ENCODE measurements at places on chromosomes 6 and 20. TPM values are rescaled to one million over a fixed set of nuclear protein-coding genes. Genes with fewer than 3 reads are reported as not detected.

The ARMH2 gene
- total RNA-seq: not detected

The TRIM40 gene
- total RNA-seq: 12.7 TPM

The SLC4A11 gene
- total RNA-seq: 0.70 TPM

The KCNB1 gene
- total RNA-seq: 0.35 TPM

The NRSN2 gene
- 5.5 TPM for total RNA-seq

The OR2J3 gene
- not detected for total RNA-seq

The CPNE5 gene
- 4.2 TPM for total RNA-seq

The TMEM200A gene
- 8.7 TPM for total RNA-seq

DNA sequence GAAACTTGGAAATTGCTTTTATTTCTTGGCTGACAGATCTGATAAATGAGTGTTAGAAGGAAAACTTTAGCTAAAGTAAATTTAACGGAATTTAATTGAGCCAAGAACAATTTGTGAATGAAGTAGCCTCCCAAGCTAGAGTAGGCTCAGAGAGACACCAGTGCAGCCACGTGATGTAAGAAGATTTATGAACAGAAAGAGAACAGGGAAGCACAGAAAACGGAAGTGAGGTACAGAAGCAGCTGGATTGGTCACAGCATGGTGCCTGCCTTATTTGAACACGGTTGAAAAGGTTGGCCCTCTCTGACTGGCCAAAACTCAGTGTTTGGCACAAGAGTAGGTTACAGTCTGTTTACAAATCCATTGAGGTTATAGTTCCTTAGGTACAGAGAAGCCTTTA, 29.5 kb upstream of the IFNGR1 start:
- no peak for DNase-seq

DNA sequence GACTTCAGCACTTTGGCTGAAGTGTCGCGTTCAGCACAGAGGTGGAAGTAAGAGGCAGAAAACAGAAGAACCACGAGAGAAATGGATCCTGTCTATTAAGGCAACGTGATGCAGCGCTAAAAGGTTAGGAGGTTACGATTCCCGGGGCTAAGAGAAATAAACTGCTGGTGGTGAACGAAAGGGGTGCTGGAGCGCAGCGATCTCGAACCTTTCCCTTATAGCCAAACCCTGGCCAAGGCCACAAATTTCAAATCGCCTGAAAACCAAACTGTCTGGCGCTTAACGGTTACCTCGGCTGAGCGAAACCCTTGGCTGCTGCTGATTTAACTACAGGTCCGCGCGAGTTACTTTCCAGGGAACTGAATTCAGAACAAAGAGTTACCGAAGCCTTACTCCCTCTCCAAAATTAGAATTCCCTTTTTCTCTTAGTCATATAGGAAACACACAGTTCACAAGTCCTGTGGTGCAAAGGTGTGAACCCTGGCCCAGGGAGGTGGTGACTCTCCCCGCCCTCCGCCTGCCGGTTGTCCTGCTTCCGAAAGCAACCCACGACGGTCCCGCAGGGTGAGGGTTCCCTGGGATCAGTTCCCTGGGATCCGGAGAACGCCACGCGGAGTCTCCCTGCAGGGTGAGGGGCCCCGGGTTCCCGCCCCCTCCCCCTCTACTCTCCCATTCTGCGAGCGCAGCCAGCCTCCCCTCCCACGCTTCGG, 1.3 kb upstream of the SLC35D3 start:
- no peak for DNase-seq

DNA sequence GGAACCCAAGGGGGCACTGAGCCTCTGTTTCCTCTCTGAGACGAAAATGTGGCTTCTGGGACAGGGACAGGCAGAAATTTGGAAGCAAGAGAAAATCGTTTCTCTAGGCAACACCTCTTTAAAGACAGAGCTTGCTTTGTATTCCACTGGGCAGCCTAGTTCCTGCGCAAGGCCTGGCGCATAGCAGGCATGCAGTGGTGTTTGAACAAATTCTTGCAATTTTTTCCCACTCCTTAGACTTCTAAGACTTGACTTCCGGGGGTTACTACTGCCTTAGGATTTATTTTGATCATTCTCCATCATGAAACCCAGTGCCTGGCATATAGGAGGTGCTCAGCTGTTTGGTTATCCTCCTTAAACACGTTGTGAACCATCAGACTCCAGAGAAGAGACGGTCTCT, 249.0 kb upstream of the KCNG1 start:
- no peak for DNase-seq

DNA sequence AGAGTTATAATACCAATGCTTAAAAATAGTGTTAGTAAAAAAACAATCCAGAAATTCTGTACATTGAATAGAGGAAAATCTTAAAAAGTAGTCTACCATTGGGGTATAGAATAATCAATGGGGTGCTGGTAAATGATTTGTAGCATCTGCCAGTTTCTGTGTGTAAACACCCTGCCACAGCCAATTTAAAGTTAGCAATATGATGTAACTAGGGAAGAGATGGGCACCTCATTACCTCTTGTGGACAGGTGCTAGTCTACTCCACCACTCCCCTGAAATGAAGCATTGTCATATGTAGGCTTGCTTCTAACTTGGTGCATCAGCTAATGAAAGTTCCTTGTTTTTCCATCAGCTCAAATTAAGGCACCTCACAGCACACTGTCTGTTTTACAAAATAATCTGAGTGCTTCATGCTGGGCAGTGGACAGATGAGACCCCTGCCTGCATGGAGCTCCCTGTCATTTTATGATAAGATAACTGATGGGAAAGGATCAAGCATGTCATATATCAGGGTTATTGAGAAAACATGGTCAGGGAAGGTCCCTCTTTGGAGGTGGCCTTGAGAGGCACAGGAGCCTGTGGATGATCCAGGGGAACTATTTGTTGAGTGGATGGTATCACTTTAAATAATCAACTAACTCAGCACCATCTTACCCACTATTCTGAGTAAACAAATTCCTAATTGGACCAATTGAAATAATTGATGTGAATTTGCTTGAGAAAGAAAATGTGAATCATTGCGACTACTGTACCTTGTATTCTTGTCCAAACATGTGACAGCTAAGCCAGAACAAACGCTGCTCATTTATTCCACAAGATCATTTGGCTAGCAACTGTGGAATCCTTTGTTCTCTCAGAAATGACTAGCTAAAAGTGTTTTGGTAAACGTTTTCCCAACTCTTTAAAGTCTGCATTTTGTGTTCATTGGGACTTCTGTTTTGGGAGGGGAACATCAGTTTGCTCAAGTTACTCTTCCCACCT, 45.9 kb upstream of the CSE1L start:
- DNase-seq: no peak

DNA sequence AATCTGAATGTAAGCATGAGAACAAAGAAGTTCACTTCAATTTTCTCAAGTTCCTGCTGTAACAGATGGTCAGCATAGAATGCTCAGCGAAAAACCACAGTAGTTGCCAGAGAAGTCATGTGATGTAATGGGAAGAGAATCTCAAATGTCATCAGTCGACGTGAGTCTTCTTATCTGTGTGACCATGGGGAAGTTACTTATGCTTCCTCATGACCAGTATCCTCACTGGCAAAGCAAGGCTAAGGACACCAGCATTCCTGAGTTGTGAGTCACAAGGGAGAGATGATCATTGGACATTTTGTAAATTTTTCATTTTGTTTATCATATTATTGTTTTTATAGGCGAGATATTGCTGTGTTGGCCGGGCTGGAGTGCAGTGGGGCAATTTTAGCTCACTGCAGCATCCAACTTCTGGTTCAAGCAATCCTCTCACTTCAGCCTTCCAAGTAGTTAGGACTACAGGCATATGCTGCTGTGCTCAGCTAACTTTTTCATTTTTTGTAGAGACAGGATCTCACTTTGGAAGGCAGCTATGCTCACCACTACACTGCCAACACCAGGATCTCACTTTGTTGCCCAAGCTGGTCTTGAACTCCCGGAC, 21.9 kb downstream of the SGK1 start:
- DNase-seq: no peak

DNA sequence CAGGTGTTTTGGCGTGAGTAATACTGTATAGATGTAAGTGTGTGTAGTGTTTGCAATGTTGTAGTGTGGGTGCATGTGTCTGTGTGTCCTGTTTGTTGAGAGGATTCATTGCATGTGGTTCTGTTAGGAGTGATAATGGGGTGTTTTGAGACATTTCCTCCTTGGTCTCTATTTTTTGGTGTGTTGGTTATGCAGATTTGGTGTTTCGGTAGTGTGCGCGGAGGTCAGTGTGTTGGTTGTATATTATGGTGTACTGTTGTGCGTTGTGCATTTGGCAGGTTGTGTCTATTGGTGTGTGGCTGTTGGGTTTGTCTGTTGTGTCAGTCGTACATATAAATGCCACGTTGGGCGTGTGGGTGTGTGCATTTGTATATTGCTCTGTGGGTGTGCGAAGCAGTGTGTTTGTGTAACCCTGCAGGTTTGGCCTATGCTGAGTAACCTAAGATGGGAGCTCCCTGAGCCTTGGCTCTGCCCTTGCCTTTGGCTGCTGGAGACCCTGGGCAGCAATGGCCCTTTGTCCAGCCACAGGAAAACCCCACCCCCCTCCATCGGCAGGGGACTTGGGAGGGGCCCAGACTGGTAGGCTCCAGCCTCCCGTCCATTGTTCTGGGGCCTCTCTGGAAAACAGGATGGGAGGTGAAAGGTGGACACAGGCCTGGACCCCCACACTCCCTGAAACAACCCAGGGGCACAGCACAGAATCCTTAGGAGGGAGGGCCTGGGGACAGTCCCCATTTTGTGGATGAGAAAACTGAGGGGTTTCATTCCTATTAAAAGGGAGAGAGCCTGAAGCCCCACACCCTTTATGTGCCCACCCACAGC, 10.3 kb upstream of the ID1 start:
- DNase-seq: no peak

GRCh38 chr6:15426901-15427300, 181.0 kb downstream of the JARID2 start:
- no peak for DNase-seq

DNA sequence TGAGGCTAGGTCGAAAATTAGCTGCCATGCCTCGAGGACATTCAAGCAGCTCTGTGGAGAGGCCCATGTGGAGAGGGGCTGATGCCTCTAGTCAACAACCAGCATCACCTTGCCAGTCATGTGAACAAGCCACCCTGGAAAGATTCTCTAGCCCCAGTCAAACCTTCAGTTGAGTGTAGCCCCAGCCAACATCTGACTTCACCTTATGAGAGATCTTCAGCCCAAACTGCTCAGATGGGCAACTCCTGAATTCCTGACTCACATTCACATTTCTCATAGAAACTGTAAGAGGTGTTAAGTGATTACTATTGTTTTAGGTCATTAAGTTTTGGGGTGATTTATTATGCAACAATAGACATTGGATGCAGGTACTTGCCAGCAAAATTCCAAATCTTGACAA, 44.9 kb downstream of the GJA10 start:
- DNase-seq: no peak

DNA sequence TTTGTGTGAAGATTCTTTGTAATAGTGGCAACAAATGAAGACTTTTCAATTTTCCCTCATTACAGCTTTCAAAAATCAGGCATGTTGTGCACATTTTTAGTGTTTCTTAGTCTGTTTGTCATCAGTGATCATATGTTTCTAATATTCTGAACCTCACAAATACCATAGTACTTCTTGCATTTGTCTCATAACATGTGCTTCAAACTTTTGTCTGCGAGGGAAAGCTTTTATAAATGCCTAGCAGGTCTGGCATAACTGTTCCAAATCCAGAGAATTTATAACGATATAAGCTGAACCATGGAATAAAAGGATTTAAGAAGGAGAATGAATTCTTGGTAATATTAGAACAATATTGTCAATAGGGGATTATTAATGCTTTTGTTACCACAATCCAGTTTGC, 670.2 kb downstream of the RFPL4B start:
- no peak for DNase-seq

- no peak for DNase-seq
Observed at GRCh38 chr6:46948699-46949098, 27.0 kb upstream of the ADGRF5 start.

DNA sequence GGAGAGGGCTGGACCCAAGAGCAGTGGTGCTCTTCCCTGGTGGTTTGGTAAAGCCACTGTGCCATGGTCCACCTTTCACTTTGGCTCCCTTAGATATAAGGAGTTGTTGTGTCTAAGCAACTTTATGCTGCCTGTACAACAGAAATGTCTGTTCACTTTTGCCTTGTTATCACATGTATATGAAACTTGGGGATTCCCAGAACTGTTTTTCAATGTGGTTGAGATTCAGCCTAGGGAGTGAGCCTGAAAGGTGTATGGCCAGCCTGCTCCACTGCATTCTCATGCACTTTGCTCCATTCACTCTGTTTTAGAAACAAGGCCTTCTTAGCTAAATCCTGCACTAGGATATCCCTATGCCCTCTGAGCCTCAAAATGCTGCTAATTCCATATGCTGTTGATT, 234.5 kb upstream of the THEMIS start:
- no peak for DNase-seq
